G401 (cell line): ENCODE measurements at places on chromosomes 6 and 20. TPM values are rescaled to one million over a fixed set of nuclear protein-coding genes. Genes with fewer than 3 reads are reported as not detected.

- no peak for DNase-seq
These were observed 20.8 kb upstream of the MLN start for GRCh38 chr6:33824461-33825154.

- peak; percentile 35 for DNase-seq
These were observed 3.0 kb downstream of the E2F3 start for GRCh38 chr6:20404641-20405032.

The MAS1 gene
- not detected in 2 replicates for total RNA-seq

- DNase-seq: no peak
These were observed 99.0 kb upstream of the LGSN start for GRCh38 chr6:63418741-63419140.
